ENCODE measurements at places on chromosomes 3 and 15. TPM values are rescaled to one million over a fixed set of nuclear protein-coding genes. Genes with fewer than 3 reads are reported as not detected.

- no peak for DNase-seq
- no peaks in the 10 kb centered on the region for H3K4me1 ChIP-seq
- no peak overlapping the region for H3K4me3 ChIP-seq
- no peaks in the 10 kb centered on the region for H3K27me3 ChIP-seq
- no peak overlapping the region for H3K27ac ChIP-seq
Observed at GRCh38 chr3:151504606-151505005, 43.7 kb upstream of the IGSF10 start.

GRCh38 chr3:64932666-64933342 lies 245.0 kb upstream of the ADAMTS9 start:
- no peaks in the 10 kb centered on the region for H3K36me3 ChIP-seq
- H3K27ac ChIP-seq: no peak overlapping the region
- no peaks in the 10 kb centered on the region for H3K4me1 ChIP-seq

DNA sequence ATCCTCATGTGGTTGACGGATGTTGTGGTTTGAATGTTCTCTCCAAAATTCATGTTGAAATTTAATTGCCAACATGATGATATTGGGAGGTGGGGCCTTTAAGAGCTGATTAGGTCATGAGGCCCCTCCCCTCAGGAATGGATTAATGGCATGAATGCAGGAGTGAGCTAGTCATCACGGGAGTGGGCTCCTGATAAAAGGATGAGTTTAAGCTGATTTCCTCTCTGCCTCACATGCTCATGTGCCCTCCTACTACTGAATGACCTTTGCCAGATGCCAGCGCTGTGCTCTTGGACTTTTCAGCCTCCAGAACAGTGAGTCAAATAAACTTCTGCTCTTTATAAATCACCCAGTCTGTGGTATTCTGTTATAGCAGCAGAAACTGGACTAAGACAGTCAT lies 111.2 kb downstream of the MYO5A start:
- no peaks in the 10 kb centered on the region for H3K27me3 ChIP-seq
- H3K4me3 ChIP-seq: no peak overlapping the region
- H3K27ac ChIP-seq: no peak overlapping the region

GRCh38 chr15:74845581-74845980 lies 2.6 kb upstream of the ULK3 start:
- no peak overlapping the region for H3K4me3 ChIP-seq
- peaks cover 3% of the 10 kb centered on the region for H3K36me3 ChIP-seq
- no peaks in the 10 kb centered on the region for H3K4me1 ChIP-seq

The UQCC5 gene
- total RNA-seq: 1.3 TPM

The CYP11A1 gene
- total RNA-seq: 1.3 TPM

The HIGD2B gene
- total RNA-seq: not detected

The CKMT1B gene
- total RNA-seq: not detected
